CMK (cell line): ENCODE measurements at places on chromosomes 11 and 22.

DNA sequence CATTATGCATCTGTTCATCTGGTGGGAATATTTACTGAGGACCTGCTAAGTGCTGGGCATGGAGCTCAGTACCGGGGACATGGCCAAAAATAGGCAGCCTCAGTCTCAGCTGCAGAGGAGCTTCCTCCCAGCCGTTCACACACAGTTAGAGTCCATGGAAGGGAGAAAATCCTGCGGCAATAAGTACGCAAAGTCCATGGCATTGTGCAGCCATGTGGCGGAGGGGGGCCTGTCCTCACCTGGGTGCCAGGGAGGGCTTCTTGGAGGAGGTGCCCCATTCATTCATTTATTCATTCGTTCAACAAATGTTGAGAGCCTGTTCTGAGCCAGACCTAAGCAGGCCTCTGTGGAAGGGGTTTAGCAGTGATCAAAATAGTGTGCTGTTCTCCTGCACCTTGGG is 59.3 kb upstream of the ANO1 start:
- no peak for DNase-seq

DNA sequence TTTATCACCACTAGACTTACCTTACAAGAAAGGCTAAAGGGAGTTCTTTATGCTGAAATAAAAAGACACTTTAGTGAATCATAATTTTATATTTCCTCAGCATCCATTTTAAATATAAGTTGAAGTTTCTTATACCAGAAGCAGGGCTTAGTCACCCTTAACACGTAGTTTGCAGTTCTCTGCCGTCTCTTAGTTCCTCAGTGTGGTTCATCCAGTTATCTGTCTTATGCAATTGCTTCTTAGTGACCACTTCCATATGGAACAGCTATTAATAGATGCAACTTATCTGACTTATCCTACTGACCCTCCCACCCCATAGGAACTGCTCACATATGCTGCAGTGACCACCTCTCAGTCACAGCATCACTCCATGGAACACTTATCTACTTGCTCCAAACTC is 11.7 kb upstream of the SLC36A4 start:
- no peak for DNase-seq

GRCh38 chr22:42080287-42080686 is 787 bp downstream of the SMDT1 start:
- DNase-seq = peak; percentile 40

GRCh38 chr11:1547467-1548098 is 24.5 kb downstream of the DUSP8 start:
- no peak for DNase-seq

DNA sequence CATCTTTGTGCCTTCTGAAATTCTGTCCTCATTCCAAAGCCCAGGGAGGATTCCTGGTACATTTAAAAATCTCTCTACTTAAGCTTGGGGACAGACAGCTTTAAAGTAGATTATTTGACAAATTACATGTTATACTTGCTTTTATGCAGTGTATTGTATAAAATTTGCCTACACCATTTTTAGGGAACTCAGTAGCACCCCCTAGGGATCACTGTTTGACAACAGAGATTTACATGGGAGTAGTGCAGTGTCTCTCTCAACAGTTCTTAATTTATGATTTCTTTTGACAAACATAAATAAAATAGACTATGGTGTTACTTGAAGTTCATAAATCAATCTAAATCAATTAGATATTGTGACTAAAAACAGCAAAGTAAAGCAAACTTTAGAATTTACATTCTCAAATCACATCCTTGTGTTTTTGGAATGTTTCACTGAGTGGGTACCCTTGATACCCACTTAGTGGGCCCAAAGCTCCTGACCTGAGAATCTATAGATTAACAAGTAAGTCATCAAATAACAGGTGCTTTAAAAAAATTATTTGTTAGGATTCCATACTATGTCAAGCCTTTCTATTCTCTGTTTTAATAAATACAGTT is 428.8 kb downstream of the DYNC2H1 start:
- DNase-seq = peak; percentile 15

DNA sequence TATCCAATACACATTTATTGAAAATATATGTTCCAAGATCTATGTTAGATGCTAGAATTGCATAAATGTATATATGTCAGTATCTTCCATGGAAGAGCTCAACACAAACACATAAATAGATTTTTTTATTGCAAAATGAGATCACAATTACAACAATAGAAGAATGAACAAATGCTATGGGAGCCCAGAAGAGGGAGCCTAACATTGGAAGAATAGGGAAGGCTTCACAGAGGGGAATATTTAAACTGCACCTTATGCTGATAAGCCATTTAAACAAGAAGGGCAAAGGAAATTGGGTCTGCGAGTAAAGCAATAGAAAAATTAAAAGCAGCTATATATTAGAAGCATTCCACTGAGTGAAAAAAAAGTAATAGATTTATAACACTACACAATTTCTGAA is 96.1 kb upstream of the LRRC55 start:
- DNase-seq = no peak

- no peak for DNase-seq
Measured at GRCh38 chr11:15093432-15093831, 20.0 kb downstream of the CALCB start.
